ENCODE measurements at places on chromosomes 2 and 18.

DNA sequence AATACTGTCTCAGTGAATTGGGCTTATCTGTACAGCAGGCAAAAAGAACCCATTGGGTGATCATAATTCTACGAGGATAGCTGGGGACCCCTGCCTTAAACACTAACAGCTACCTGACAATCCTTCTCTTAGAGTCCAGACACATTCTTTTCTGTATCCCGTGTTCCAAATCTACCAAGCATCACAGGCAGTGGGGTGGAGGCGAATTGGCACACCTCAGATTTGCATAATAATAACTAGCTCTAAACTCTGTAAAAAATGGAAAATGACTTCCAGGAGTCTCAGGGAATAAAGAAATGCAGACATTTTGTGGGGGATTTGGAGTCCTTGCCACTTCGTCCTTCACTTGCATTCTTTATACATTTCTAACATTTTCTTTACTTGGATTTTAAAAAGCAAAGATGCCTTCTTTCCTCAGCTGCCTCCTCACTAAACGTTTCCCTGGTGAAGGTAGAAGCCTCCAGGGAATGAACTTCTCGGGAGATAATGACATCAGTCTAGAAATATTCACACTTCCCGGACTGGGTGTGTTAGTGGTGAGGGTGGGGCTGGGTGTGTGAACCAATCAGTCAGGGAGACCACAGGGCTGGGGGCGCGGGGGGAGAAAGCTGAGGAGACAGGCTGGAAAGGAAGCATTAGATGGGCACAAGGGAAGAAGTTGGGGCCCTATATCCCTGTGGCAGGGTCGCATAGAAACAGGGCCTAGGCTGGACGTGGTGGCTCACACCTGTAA, 59.1 kb upstream of the BOD1L2 start:
- no peak for DNase-seq

DNA sequence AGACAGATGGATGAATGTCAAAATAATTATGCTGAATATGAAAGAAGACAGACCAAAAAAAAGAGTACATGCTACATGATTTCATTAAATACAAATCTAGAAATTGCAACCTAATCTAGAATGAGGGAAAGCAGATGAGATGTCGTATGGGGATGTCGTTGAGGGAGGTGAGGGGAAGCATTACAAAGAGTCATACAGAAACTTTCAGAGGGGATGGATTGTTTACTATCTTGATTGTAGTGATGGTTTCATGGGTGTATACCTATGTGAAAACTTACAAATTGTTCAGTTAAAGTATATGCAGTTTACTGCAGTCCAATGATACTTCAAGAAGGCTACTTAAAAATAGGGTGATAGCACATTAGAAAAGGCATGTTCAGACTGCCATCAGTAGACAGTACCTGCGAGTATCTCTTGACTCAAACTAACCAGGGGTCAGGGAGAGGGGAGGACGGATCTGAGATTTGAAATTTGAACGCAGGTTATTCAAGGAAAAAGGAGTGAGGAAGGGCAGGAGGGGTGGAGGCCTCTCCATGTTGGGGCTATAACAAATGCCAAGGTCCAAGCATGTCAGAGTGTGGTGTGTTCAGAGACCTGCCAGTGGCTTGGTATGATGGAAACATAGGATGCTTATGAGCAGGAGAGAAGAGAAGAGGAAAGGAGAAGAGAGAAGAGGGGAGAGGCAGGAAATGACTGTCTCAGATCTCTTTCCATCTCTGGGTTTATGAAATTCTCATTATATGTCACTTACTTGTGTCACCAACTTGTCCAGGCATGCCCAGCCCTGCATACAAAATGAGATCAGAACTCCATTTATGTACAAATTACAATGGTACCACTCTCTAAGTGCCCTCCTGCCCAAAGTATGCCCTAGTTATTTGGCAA, 257.3 kb upstream of the CXCR4 start:
- DNase-seq: no peak

- no peak for DNase-seq
Observed at GRCh38 chr18:24674200-24674599, 213.8 kb downstream of the HRH4 start.

DNA sequence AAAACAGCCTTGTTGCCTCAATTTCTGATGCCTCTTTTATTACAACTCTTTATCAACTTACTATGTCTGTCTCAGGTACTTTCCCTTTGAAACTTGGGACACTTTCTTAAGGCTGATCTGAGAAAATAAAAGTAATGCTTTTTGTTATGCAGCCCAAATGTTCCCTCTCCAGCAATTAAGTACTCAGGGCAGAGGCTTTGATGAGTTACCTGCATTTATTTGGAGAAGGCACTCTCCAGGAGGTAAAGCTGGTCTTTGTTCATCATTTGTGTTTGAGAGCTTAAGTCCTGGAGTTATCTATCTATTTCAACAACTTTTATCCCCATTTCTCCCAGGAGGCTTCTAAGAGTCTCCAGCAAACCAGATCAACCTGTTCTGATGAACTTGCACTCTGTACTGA, 259.2 kb downstream of the ASXL3 start:
- no peak for DNase-seq

DNA sequence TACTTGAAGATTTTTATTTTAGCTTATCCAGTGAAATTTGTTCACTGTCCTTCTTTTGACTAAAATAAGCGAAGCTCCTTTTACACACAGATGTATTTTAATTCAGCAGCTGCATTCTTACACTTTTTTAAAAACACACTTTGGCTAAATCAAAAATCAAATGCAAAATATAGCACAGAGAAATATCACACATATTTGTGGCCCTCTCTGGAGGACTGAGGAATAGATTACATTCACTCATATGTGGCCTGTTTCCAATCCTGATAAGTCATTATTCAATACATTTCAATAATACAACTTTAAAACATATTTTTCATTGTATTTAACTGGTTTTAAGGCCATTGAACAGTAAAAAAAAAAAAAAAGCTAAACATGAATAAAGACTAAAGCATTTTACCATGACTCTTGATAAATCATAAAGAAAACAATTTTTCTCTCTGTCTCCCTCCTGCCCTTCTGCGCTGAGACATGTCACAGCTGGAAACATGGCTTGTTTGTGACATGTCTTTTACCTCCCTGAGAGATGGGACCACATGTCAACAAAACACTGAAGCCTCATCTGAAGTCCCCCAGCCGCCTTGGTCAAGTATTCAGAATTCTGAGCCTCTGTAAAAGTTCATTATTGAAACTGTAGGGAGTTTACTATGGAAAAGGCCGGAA, 221.0 kb downstream of the ZNF407 start:
- DNase-seq: no peak

Data from activated CD8-positive, alpha-beta memory T cell treated with anti-CD3 and anti-CD28 coated beads for 4 hours (primary cell).